Cortex of kidney (tissue), 1 donor: ENCODE measurements at places on chromosomes 7 and 10.

GRCh38 chr10:126702181-126702580 lies 31.7 kb upstream of the C10orf90 start:
- DNase-seq, result no peak

- no peak for DNase-seq
These were observed 21.4 kb downstream of the SGCE start for GRCh38 chr7:94634502-94634901.

DNA sequence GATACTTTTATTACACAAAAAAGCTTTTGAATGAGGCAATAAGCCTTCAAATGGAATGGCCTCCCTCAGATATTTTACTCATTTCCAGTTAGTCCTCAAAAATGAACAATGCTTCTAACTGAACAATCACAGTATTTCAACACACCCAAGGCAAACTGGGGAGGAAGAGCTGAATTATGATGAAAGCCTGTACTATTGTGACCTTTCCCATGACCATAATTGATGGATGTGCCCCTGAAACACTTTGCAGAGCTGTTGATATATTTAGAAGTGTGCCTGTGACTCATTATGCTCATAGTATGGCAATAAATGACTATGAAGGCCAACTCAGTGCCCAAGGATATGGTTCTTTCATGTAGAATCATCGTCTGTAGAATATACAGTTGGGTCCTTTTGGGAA lies 248.1 kb downstream of the AHR start:
- no peak for DNase-seq

GRCh38 chr7:46532571-46532970 lies 611.5 kb upstream of the IGFBP3 start:
- no peak for DNase-seq

GRCh38 chr10:33208166-33208565 lies 126.3 kb downstream of the NRP1 start:
- DNase-seq, result no peak

- DNase-seq, result no peak
These were observed 216.4 kb downstream of the CRPPA start for GRCh38 chr7:16204953-16205352.

DNA sequence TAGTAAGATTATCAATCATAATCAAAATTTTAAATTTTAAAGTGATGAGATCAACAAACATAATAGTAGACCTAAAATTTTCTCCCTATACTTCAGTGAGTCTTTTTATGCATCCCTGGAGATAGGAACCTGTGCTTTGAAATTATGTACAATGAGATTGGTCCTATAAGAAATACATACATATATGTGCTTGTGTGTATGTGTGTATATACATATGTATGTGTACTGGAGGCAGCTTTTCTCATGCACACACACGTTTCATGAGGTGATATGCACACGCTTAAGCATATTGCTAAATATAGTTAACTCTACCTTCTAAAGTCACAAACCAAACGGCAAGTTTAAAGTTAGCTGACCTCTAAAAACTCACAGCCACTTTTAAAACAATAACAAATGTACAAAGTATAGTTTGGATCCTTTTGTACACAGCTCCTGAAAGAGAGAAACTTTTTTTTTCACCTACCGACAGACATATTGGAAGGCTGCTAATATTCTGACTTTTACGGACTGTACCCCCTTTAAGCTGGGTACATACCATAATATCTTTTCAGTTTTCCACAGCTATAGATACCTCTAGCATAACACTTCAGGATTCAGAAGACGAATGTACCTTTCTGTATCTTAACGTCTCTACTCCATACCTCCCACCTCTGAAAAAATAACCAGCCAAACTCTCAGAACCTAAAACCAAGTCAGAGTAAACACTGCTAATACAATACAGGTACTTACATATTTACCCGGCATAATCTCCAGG lies 3.3 kb downstream of the ITGB1 start:
- no peak for DNase-seq
